ENCODE measurements at places on chromosomes 7 and 10.

DNA sequence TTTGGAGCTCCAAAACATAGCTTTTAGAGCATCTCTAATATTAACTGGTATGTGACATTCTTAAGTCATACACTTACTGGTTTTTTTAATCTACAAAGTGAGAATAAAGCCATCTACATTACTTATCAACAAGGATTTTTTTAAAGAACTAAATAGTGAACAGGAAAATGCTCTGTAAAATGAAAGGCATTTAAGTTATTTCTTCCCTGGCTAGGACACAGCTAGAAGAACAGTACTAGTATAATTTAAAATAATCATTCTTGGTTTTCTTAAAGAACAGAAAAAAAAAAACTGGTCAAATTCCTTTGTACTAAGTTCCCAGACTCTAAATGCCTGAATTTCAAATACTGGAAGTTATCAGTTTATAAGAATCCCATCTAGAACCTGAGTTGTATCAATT lies 139.5 kb downstream of the SRPK2 start:
- no peak for DNase-seq

- DNase-seq: no peak
Measured at GRCh38 chr10:86363833-86364490, 2.6 kb downstream of the GRID1 start.

DNA sequence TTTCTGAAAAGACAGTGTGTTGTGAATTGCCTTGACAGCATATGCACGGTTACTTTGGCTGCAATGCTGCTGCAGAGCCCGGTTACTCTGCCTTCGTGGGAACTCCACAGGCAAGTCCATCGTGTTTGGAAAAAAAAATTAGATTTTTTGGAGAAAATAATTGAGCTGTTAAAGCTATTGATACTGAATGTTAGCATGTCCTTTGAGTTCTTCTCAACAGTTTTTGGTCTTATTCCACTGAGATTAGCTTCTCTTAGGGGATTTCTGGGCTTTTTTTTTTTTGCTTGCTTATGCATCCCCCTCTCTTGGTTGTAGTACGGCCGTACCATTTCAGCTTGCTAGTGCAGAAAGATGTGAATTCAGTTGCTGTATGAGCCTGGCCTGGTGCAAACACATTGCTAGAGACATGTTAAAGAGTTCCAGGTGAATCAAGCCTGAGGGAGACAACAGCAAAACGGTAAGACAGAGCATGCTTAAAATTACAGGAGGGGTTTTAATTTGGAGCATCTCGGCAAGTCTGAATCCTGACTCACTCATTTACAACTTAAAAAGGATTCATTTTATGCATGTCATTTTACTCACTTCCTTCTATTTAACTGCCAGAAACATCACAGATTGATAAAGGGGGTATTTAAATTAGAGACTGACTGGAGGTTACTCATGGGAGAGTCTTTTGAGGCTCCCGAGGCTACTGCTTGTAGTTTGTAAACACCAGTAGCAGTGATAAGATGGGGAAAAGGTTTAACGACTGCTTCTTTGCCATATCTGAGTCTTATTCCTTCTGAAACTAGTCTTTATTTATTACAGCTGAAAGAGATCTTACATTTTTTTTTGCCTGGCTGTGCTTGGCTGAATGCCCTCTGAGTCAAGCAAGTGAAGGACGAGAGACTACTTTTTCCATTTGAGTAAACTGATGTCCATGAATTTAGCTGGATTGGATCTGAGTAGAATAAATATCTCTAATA lies 113.7 kb downstream of the CDK14 start:
- DNase-seq: no peak

DNA sequence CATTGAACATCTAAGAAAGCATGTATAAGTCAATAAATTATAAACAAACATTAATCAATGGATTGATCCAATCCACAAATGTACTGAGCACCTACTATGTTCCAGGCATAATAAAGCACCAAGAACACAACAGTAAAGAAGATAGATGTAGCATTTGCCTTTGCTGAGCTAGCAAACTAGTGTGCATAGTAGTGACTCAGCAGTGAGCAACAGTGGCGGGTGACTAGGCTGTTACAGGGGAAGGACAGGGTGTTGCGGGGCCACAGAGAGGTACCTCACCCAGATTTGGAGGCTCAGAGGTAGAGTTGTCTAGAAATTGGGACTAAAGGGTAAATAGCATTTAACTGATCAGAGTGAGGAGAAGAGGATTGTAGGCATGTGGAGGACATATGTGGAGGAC lies 83.6 kb downstream of the NXPH1 start:
- no peak for DNase-seq

GRCh38 chr7:128796327-128796726 lies 4.6 kb downstream of the CCDC136 start:
- DNase-seq: no peak

DNA sequence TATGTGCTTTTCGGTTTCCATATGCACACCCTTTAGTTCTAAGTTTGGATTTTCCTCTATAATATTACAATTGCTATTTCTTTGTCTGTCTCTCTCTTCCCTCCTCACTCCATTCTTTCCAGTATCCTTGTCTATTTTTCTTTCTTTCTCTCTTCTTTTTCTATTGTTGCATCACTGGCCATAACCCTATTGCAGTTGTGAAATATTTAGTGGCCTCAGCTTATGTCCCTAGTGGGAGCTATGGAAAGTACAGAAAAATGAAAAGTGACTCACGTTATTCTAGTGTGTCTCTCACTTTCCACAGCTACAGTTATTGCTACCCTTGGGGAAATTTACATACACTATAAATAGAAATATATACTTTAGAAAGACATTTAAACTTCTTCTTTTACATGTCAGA lies 59.1 kb downstream of the CNTNAP2 start:
- DNase-seq: no peak

DNA sequence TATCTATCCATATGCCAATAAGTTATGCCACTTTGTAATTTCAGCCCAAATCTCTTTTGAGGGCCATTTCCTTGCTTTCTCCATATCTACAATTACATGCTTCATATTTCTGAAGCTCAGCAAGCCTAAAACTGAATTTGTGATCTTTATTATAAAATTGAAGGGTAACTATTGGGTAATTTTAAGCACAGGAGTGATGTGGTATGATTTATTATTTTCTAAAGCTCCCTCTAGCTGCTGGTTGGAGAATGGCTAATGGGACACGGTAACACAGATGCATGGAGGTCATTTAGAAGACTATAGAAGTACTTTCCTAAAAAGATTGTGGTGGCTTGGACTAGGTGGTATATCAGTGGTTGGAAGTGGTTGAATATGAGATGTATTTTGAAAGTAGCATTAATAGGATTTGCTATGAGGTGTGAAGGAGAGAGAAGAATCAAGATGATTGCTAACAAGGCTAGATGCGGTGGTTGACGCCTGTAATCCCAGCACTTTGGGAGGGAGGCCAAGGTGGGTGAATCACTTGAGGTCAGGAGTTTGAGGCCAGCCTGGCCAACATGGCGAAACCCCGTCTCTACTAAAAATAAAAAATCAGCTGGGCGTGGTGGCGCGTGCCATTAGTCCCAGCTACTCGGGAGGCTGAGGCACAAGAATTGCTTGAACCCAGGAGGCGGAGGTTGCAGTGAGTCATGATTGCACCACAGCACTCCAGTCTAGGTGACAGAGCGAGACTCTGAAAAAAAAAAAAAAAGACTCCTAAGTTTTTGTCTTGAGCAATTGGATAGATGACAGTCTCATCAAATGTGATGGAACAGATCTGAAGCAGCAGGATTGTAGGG lies 13.9 kb downstream of the KLHDC10 start:
- DNase-seq: no peak

- DNase-seq: no peak
Measured at GRCh38 chr7:143487566-143487965, 9.9 kb downstream of the TAS2R41 start.

GRCh38 chr7:113698556-113699220 lies 220.1 kb downstream of the PPP1R3A start:
- DNase-seq: no peak

- DNase-seq: no peak
Measured at GRCh38 chr10:83957168-83957947, 182.0 kb upstream of the GHITM start.

DNA sequence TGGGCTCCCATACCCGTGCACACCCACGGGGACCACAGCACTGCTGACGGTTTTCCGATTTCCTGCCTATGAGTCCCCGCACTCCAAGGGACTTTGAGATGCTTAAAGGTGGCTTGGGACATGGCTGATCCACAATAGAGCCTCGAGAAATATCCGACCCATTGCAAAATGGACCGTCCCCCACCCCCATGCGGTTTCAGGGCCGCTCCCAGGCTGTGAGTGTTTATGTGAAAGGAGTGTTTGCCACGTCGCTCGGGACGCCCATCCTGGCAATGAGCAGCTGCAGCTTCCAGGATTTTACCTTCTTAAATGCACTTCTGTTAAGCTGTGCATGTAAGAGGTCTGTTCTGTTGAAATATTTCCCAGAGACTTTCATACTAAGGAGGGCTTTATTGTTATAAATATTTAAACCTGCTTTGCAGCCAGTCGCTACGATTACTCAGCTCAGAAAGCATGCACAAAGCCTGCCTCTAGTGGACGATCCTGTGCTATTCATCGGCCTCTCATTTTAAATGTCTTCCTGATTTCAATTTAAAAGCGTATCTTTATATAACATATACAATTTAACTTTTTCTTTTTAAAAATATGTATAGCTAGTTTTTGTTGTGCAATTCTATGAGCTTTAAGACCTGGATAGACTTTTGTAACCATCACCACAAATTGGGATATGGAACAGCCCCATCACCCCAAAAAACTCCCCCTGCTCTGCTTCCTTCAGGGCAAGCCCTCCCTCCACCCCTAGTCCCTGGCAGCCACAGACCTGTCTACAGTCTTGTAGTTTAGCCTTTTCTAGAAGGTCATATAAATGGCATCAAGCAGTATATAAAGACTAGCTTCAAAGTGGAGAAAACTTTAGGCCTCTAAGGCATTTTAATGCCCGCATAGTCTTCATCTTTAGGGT lies 418.3 kb downstream of the PAXIP1 start:
- no peak for DNase-seq

- no peak for DNase-seq
Measured at GRCh38 chr10:79082631-79083596, 14.1 kb downstream of the ZMIZ1 start.

DNA sequence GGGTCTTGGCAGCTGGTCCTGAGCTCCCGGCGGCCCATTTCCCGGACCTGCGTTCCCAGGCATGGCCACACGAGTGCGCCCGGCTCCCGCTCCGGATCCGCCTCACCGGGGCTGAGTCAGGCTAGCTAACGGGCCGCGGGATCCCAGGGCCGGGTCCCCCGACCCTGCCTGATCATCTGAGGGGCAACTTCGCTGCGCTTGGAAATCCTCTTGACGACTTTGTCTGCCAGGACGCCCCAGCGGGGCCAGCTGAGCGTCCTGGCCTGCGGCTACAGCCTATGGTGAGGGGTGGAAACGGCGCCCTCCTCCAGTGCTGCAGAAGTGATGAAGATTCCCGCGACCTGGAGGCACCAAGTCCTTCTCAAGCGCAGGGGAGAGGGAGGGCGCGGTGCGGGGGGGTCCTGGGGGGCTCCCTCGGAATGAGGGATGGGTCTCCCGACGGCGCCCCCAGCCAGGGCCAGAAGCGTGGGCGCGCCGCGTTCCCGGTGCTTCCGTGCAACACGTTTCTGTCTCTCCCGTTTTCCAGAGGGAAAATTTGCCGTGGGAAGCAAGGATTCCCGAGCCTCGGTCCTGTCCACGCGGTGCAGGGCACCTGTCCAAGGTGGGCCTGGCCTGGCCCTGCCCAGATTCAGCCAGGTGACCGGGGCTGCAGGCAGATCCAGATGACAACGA lies 212.4 kb downstream of the CCSER2 start:
- no peak for DNase-seq

DNA sequence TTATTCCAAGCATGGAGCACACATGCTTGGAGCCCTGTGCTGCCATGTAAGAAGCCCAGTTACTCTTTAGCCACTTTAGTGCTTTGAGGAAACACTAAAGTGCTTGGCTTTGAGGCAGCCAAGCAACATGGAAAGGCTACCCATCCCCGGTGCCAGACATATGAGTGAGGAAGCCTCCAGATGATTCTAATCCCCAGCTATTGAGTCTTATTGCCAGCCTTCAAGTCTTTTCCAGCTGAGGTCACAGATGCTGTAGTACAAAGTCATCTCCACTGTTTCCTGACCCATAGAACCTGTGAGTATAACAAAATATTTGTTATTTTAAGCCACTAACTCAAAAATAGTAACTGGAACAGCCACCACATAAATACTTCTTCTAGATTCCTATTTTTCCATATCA lies 91.4 kb upstream of the CYP26C1 start:
- DNase-seq: no peak

DNA sequence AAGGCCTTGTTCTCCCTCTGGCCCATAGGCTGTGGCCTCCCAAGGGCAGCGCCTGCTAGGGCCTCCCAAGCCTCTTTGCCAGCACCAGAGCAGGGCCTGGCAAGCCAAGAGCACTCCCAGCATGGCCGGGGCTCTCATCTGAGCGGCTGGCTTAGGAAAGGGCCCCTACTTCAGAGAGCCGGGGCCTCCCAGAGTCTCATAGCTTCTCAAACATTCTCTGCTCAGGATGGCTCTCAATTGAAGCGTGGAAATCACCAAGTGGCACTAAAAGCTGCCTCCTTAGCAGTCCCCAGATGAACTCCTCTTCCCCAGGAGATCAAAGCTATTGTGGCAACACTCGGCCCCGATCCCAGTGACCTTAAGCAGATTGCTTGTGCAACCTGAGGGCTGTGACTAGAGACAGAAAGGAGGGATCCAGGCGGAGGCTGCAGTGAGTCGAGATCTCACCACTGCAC lies 69.4 kb downstream of the FAM53B start:
- DNase-seq: no peak

GRCh38 chr10:71683301-71683700 lies 36.3 kb downstream of the C10orf105 start:
- no peak for DNase-seq

GRCh38 chr10:110615057-110615747 lies 28.9 kb upstream of the RBM20 start:
- no peak for DNase-seq

DNA sequence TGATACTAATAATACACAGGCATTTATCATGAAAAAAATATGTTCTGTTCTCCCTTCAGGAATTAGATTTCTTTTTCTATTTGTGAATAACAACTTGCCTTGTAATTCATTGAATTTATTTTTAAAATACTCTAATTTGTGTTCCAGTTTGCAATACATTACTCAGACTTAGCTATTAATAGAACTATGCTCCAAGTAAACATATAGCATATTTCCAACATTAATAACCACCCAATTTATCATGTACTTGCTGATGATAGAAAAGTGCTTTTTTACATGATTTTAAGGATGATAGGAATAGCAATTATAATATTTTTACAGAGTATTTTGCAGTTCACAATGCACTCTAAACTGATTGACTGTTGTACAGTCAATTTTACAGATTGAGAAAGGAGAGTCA lies 338.8 kb upstream of the SEMA3D start:
- DNase-seq: no peak

DNA sequence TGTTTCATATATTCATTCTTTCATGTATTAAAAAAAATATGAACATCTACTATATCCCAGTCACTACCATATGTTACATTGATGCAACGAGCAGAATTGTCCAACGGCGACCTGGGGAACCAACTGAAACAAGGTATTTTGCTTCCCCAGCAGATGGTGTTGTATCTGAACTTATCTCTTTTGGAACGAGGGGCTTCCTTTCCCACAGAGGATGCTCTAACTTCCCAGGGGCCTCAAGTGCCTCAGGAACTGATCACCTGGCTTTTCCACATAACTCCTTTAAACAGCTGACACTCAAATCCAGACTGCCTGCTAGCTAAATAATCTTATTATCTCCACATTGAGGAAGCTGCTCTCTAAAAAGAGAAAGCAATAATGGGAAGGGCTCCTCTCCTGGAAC lies 259.3 kb downstream of the HTR7 start:
- no peak for DNase-seq

All from DMS153 (cell line).